GM12892 (cell line): ENCODE measurements at places on chromosomes 5 and 9.

GRCh38 chr5:91378752-91379211 is 4.3 kb downstream of the ARRDC3 start:
- DNase-seq = no peak

- no peak for DNase-seq
Observed at GRCh38 chr5:18051953-18052352, 417.7 kb downstream of the TAF11L14 start.

GRCh38 chr9:134058716-134059115 is 9.1 kb downstream of the BRD3 start:
- DNase-seq = peak; percentile 18

DNA sequence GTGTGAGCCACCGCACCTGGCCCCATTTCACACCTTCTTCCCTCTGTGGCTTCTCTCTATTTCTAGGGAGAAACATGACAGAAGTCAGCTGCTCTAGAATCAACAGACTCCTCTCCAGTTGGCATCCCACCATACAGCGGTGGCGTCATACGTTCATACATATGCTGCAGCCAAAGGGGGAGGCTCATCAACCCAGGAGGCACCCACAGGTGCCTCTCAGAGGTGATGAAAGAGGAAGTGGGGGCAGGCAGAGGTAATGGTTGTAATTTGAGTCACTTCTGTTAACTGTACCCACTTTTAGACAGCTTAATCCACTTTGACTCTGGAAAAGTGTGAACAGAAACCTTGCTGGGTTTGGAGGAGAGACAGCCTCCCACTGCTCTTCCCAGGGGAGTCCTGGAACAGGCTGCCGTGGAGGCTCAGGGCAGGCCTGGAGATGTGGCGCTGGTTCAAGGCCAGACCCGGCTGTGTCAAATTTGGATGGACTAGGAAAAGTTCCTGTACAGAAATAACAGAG is 47.3 kb upstream of the SUB1 start:
- no peak for DNase-seq

DNA sequence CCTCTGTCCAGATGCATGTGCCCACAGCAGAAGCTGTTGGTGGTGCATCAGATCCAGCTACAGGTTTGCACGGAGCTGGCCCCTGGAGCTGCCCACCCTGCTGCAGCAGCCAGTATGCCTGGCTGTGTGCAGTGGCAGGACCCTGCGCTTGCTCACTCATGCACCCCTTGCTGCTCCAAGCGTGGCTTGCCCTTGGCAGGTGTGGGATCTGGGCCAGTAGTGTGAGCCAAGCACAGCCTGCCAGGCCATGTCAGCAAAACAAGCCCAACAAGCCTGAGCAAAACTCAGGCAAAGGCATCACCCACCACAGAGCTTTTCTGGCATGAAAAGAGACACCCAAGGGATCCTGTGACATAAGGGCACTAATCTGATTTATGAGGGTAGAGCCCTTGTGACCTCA is 18.3 kb upstream of the ECPAS start:
- DNase-seq = no peak
